ENCODE measurements at places on chromosomes 12 and 14. TPM values are rescaled to one million over a fixed set of nuclear protein-coding genes. Genes with fewer than 3 reads are reported as not detected.

DNA sequence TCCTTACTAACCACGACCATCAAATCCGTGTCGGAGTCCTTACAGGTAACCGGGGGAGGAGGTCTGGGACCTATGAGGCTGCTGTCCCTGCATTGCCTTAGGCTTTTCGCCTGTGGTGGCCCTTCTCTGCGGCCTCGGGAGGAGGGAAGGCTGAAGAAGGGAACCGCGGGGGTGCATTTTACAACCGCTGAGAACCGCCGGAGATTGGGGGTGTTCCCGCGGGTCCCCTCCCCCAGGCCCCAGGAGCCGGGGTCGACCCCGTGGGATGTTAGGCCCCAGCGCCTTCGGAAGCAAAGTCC lies 549 bp downstream of the GPHN start:
- DNase-seq = no peak

- DNase-seq = no peak
Observed at GRCh38 chr12:6082613-6083012, 41.9 kb downstream of the VWF start.

DNA sequence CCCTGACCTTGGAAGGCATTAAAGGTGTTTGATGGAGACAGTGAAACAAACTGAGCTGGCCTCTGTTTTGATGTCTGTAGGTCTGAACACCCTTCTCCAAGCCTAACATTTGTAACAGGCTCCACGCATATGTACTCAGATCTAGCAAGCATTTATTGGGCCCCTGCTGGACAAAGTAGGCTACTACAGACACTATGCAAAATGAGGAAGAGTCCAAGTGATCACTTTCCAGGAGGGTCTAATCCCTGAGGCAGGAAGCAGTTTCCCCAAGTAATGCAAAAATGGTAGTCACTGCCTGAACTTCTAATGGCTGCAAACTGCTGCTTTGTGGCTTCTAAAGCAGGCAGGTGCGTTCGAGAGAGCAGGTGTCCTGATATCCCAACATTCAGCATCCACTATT lies 405.8 kb downstream of the MED13L start:
- DNase-seq = no peak

GRCh38 chr14:27222671-27223070 lies 624.8 kb upstream of the NOVA1 start:
- no peak for DNase-seq

DNA sequence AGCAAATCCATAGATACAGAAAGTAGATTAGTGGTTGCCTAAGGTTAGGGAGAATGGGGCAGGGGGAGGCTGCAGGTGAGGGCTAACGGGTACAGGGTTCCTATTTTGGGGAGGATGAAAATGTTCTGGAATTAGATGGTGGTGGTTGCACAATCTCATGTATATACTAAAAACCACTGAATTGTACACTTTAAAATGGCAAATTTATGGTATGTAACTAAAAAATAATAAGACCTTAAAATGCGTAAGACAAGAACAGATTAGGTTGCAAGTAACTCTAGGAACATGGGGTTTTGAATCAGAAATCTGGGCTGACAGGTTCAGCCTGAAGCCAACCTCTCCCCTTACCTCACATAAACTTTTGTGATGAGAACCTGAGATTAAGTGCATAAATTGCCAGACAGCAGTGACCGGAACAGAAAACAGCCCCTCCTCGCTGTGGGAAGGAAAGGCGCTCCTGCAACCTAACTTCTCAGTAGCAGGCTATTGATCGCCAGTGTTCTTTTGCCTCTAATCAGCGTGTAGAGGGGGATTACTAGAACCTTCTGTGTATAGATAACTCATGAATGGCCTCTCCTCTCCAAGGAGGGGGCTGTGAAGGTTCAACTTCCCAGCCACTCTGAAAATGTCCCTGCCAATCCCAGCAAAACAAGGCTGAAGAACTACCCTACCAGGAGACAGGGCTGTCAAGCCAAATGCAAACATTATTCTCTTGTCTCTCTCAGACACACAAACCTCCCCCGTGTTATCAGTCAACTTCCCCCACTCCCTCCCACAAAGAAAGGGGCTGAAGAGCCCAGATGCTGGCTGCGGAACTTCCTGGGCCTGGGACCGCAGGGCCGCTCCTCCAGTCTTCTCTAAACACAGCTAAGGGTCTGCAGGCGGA lies 1.9 kb downstream of the SSH1 start:
- DNase-seq = no peak

GRCh38 chr12:48852734-48853688 lies 1.0 kb upstream of the DDX23 start:
- peak; percentile 95 for DNase-seq

The STAC3 gene
- 5.2 TPM for total RNA-seq

DNA sequence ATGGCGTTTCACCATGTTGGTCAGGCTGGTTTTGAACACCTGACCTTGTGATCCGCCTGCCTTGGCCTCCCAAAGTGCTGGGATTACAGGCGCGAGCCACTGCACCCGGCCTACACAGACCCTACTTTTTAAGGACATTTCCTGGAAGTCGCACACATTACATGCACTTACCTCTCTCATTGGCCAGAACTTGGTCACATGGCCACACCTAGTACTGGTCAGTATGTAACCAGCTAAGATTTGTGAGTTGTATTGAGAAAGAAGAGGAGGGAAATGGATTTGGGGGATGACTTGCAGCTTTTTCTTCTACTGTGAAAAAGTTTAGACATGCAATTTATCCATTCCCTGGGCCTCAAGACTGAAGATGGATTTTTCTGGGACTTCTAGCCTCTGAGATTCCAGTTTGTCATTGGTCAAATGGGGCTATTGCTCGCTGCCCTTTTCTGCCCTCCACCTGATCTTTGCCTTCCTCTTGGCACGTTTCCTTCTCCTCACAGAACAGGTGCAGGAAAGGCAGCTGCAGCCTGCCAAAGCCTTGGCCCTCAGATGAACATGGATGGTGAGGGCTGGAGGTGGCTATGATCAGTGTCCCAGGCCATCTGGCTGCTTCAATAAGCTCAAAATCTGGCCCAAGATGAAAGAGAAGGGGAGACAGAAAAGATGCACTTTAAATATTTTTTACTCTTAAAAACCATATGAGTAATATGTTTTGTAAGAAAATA lies 7.1 kb upstream of the ZDHHC22 start:
- DNase-seq = no peak

The MOK gene
- 0.96 TPM for total RNA-seq

- DNase-seq = no peak
Observed at GRCh38 chr12:65853489-65854157, 29.3 kb downstream of the HMGA2 start.

The OTUB2 gene
- 2.4 TPM for total RNA-seq

The SLCO1A2 gene
- total RNA-seq = not detected

- peak; percentile 38 for DNase-seq
Observed at GRCh38 chr12:2395354-2395977, 342.7 kb downstream of the CACNA1C start.

The SLC6A12 gene
- total RNA-seq = not detected

GRCh38 chr12:54879150-54879549 lies 24.8 kb downstream of the MUCL1 start:
- DNase-seq = no peak

DNA sequence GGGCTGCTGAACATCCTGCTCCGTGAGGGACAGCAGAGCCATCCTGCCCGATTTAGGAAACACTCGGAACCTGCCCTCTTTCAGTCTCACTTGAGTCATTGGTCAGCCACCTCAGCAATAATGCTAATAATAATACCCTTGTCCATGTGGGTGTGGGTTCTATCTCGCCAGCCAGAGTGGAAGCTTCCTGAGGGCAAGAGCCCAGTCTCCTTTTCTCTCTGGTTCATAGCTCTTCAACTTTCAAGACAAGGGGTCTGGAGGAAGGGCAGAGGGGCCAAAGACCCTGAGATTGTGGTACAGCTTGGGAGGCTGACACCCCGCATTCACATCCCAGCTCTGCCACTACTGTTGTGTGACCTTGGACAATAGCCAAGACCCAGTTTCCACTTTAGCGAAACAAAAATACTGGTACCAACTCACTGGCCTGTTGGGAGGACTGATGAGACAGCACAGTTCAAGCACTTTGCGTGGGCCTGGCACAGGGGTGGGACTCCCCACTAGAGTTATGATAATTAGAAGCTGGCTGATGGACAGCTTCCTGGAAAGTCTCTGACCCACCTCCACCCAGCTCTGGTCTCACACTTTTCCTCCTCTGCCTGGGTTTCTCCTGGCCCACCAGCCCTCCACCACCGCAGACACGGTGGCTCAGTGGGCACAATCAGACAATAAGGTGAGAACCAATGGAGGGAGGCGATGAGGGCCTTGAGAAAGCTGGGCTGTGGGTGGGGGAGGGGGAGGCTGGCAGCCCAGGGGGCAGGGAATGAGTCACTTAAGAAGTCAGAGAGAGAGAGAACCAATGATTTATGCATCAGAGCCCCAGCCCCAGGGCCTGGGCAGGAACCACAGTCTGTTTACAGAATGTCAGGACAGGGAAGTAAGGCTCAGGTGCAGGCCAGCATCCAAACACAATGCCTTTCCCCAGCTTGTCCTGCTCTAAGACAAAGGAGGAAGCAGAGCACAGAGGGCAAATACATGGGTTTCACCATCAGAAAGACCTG lies 9.6 kb downstream of the FAIM2 start:
- DNase-seq = no peak

GRCh38 chr14:88468406-88468805 lies 82.9 kb downstream of the SPATA7 start:
- no peak for DNase-seq

GRCh38 chr12:107912421-107913004 lies 138.0 kb downstream of the ASCL4 start:
- peak; percentile 67 for DNase-seq

- DNase-seq = no peak
Observed at GRCh38 chr14:96920023-96920422, 122.8 kb downstream of the VRK1 start.

Data from activated CD4-positive, alpha-beta T cell treated with anti-CD3 and anti-CD28 coated beads, Interleukin-2, amount 10 ng/mL, durations not matched to agents 7 days and 5 days (primary cell).